ENCODE measurements at places on chromosomes 7 and 10.

GRCh38 chr7:88480271-88480670, 173.6 kb upstream of the STEAP4 start:
- DNase-seq: no peak

GRCh38 chr10:88964869-88965415, 12.4 kb upstream of the ACTA2 start:
- no peak for DNase-seq

- no peak for DNase-seq
Measured at GRCh38 chr7:10474048-10474447, 499.6 kb upstream of the PHF14 start.

- no peak for DNase-seq
Measured at GRCh38 chr10:122294511-122295450, 23.7 kb downstream of the BTBD16 start.

DNA sequence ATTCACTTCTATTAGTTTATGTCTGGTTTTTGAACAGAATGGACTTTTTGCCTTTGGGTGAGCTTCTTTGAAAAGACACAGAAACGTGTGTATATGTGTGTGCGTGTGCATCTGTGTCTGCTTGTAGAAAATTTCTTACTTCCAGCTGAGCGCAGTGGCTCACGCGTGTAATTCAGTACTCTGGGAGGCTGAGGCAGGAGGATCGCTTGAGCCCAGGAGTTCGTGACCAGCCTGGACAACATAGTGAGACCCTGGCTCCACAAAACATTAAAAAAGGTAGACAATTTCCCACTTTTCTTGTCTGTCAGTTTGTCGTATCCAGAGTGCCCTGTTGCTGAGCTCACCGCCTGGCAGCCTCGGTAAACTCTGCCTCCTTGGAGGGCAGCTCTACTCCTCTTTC, 25.4 kb downstream of the PPP2R2D start:
- no peak for DNase-seq

- DNase-seq: no peak
Measured at GRCh38 chr7:21041666-21042065, 255.0 kb upstream of the SP8 start.

DNA sequence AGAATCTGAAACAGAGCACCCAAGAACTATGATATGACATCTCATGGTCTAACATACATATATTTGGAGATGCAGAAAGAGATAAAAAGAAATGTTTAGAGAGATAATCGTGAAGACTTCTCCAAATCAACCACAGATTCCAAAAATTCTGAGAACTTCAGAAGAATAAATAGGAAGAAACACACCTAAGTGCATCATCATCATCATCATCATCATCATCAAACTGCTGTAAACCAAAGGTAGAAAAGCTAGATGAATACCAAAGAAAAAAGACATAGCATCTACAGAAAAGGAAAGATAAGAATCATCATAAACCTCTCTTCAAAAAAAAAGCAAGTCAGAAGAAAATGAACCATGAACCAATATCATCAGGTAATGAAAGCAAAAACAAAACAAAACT, 124.2 kb downstream of the PPP1R3A start:
- DNase-seq: no peak

- no peak for DNase-seq
Measured at GRCh38 chr7:141960687-141961422, 12.7 kb downstream of the TAS2R38 start.

- DNase-seq: no peak
Measured at GRCh38 chr7:23373151-23374004, 74.2 kb downstream of the MALSU1 start.

DNA sequence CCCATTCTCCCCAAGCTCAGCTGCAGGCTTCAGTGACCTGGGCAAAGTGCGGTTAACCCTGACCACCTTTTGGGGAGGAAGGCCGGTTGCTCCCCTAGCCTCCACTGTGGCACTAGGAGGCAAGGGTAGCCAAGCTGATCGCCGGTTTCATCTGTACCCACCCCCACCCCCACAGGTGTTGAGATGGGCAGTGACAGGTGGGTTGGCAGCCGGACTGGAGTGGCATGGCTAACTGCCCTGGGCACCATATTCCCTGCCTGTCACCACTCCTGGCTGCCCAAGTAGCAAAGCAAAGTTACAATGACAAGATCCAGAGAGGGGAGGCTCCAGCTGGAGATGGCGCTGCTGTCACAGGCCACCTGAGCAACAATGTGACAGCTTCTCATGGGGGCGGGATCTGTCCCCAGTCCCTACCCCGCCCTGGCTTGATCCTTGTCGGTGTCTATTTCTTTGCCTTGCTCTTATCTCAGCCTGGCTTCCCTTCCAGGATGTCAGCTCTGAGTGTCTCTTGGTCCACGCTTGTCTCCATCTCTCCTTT, 27.0 kb upstream of the BMS1 start:
- DNase-seq: no peak

DNA sequence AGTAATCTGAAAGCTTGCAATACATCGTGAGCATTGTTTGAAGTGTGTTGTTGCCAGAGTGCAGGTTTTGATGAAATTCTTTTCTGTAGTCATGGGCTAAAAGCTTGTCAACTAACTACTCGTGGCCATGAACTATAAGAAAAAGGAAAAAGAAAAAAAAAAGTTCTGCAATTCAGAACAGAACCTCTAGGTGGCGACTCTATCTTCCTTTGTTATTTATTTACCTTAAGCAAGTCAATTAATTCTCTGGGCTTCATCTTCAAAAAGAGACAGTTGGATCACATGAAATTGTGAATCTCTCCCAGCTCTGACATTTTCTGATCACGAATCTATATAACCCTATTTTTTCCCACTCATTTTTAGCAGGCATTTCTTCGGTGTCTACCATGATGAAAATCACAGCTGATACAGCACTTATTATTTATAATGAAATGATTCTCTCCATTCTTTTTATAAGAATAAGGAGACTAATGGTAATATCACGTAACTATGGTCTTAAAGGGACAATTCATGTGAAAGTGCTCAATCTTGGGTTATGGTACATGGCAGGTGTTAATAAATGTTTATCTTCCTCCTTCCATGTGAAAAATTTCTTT, 18.8 kb downstream of the TMEM196 start:
- no peak for DNase-seq

- DNase-seq: no peak
Measured at GRCh38 chr7:15764851-15765382, 78.4 kb upstream of the MEOX2 start.

GRCh38 chr7:118995350-118995749, 770.8 kb downstream of the ANKRD7 start:
- no peak for DNase-seq

DNA sequence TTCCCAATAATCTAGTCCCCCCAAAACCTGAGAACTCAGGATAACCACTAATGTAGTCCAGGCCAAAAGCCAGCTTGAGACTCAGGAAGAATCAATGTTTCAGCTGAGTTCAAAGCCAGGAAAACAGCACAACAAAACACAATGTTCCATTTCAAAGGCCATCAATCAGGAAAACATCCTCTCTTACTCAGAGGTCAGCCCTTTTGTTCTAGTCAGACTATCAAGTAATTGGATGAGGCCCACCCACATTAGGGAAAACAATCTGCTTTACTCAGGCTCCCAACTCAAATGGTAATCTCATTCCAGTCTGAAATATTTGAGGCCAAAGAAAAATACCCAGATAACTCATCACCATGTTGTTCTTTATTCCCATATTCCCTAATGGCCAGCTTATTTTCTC, 152.2 kb downstream of the SDHAF3 start:
- DNase-seq: no peak

GRCh38 chr10:69862882-69863530, 61.3 kb downstream of the COL13A1 start:
- no peak for DNase-seq

- no peak for DNase-seq
Measured at GRCh38 chr7:152512706-152513105, 76.9 kb upstream of the KMT2C start.

DNA sequence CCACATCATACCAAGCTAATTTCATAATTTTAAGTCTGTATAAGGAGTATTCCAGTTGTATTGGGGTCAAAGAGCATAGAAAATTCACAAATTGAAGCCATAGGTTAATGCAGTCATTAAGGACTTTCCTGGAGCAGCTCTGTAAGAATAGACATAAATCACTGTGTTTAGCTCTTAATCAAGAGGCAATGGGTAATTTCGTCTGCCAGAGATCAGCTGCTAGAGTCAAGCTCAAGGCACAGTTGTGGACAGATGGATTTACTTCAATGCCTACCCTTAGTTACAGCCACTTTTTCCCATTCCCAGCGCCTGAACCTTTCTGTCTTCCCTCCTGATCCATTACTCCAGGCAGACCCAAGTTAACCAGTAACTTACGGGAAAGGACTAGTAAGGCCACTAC, 40.6 kb upstream of the AGBL3 start:
- no peak for DNase-seq

GRCh38 chr7:70470746-70471145, 661.2 kb upstream of the GALNT17 start:
- DNase-seq: no peak

DNA sequence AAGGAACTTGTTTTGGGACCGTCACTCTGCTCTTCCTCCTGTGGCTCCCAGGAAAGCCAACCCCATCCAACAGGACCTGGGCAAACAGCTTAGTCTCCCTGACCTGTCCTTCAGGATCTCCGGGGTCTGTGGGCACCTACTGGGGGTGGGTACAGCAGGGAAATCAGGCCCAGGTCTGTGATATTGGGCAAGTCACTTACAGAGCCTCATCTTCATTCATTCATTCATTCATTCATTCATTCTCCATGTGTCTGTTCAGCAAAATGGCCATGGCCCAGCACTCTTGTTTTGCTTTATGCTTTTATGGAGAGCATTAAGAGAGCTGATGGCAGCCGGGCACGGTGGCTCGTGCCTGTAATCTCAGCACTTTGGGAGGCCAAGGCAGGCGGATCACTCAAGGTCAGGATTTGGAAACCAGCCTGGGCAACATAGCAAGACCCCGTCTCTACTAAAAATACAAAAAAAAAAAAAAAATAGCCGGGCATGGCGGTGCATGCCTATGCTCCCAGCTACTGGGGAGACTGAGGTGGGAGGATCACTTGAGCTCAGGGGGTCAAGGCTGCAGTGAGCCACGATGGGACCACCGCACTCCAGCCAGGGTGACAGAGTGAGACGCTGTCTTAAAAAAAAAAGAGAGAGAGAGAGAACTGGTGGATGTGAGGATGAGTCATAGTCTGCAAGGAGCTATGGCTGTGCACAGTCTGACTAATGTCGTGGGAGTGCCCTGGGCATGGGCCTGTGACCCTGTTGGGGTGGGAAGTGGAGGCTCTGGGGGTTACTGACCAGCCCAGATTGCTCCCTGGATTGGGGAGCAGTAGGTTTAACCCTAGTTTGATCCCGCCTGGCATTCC, 54.3 kb downstream of the CLIP2 start:
- DNase-seq: peak; percentile 32

GRCh38 chr7:153398789-153399553, 639.4 kb downstream of the ACTR3B start:
- no peak for DNase-seq

DNA sequence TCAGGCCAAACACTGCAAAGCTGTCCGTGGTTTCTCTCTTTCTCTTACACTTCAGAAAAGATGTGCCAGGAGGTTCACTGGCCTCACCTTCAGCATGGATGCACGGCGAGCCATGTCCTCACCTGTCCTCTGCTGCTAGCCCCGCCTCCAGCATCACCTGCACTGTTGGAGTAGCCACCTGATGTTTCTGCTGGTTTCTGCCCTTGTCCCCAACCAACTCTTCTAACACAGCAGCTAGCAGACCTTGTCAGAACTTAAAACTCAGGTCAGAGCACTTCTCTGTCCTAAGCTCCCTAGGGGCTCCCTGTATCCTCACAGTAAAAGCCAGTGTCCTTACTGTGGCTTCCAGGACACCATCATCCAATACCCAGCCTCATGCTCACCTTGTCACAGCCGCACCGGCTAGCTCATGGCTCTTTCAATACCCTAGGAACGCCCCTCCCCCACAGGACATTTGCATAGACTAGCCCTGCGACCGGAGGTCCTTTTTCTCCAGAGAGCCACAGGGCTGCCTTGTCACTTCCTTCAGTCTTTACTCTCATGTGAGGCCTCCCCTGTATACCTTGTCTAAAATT, 15.2 kb downstream of the PALD1 start:
- no peak for DNase-seq

DNA sequence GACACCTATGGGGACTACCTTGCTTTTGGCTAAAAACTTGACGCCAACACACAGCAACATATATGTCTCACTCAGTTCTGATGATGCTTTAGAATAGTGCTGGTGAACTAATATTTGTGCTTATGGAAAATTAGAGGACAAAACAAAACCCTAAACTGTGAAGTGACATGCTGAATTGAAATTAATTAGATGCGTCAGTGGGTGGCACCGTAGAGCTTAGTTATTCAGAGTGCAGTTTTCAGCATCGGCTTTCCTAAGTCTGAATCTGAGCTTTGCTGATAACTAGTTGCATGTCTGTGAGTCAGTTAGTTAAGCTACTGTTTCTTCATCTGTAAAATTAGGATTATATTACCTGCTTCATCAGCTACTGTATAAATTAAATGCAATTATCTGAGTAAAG, 245.0 kb upstream of the SORCS1 start:
- DNase-seq: no peak

DNA sequence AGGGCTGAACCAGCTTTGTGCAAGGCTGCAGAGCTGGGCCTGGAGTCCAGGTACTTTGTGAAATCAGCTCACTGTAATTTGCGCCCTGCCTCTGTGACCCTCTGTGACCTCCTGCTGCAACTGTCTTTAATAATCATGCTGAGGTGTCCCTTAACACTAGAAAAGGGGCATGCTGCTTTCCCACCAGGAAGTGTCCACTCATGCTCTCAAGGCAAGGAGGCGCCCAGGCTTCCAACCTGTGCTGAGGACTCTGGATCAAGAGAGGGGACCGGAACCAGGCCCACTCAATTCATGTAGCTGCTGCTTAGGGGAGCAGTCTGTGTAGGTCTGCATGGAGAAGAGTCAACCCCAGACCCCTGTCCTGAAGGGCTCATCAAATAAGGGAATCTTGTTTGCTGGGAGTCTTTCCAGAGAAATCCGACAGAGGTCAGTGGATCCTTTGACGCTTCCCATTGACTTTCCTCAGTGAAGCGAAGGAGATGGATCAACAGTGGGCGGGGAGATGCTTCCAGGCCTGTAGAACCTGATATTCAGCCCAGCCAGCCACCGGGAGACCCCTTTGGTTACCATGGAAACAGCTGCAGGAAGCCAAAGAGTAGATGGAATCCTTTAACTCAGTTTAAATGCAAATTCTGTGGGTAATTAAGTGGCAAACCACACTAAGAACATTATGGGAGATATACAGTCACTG, 945.9 kb downstream of the GRID1 start:
- DNase-seq: no peak

DNA sequence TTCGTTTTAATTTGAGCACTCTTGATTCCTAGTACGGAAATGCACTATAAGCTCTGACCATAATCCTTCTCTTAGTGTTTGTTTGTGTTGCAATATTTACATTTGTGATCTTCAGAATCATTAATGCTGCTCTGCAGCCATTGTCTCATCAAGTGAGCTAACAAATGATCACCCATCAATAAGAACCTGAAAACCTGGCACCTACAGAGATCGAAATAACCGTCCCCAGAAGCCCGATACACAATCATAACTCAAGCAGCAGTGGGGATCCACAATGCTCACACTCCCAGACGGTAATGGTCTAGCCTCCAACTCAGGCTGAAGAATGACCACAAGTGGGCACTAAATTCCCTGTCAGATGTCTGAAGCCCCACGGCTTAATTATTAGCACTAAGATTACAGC, 156.0 kb upstream of the NFE2L3 start:
- no peak for DNase-seq

- no peak for DNase-seq
Measured at GRCh38 chr10:88318803-88319202, 264.3 kb downstream of the RNLS start.

- DNase-seq: no peak
Measured at GRCh38 chr7:20287317-20287716, 43.4 kb upstream of the ITGB8 start.

GRCh38 chr10:36515319-36515718, 610.1 kb upstream of the ANKRD30A start:
- DNase-seq: no peak

Data from AG09309 (cell line).